ENCODE measurements at places on chromosomes 5 and 9.

- DNase-seq = peak; percentile 80
Measured at GRCh38 chr9:114653556-114654159, 3.9 kb downstream of the TEX53 start.

- DNase-seq = no peak
Measured at GRCh38 chr9:110446171-110446570, 108.5 kb upstream of the TXNDC8 start.

DNA sequence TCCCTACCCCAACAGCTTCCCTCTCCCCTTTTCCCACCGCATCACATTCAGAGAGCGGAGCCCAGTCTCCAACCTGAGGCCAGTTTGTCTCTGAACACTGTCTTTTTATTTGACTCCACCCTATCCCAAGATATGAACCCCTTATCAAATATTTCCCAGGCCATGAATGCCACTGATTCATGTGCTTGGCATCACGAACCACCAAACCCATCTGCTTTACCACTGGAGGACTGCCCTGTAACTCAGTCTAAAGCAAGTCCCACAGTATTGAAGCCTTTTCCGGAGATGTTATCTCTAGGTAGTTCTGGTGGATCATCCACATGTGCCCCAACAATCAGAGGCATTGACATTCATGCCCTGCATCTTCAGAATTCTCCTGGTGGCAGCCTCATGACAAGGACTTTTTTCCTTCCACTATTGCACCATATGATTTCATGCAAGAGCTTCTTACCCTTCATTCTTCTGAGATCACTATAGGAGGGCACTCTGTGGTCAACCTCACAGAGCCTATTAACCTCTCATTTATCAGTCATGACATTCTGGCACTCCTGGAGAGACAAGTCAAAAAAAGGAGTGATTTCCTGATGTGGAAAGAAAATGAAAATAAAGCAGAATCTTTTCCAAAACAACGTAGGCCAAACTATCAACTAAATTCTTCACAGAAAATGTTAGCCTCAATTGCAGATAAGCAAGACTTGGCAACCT lies 12.3 kb upstream of the SPATA31D4 start:
- DNase-seq = peak; percentile 14

DNA sequence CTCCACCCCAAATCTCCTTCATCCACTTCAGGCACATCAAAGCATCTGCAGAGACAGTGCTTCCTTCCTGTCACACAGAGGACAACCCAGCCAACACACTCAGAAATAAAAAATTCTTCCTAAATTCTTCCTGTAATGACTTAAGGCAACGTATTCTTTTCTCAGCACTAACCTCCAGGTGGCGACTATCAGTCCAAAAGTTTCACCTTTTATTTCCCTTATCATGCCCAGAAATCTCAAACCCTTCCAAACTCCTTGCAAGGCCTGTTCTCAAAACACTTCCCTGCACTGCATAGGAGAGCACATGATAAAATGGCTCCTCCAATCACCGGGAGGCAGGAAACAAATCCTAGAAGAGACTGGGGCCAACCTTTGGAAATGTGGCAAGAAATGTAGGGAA lies 35.1 kb downstream of the SLIT3 start:
- no peak for DNase-seq

DNA sequence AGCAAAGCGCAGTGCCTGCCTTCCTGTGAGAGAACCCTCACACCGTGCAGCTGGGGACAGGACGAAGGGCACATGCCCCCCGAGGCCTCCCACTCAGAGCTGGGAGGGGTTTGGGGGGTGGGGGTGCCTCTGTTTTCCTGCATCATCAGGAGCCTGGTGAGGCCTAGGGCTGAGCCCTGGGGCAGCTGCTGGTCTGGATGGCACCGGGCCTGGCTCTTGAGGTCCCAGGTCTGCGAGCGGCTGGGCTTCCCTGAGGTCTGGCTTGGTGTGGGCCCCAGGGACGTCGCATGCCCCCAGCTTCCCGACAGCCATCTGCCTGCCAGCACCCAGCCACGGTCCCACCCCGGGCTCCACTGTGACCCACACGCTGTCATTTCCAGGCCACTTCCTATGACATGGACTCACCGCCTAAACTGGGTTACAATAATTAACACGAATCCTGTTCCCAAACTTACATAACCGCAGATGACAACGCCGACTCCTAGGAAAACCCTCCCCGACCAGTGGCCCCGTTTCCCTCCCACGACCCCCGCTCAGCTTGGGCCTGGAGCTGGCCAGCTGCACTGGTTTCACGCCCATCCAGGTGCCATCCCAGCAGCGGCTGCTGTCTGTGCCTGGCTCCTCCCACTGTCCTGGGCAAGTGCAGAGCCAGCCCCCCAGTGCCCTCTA lies 8.7 kb downstream of the NACC2 start:
- DNase-seq = no peak

GRCh38 chr9:1388216-1388615 lies 338.1 kb downstream of the DMRT2 start:
- no peak for DNase-seq

GRCh38 chr5:177307544-177308363 lies 3.9 kb downstream of the MXD3 start:
- no peak for DNase-seq

- no peak for DNase-seq
Measured at GRCh38 chr9:109591691-109592090, 93.6 kb upstream of the PTPN3 start.

DNA sequence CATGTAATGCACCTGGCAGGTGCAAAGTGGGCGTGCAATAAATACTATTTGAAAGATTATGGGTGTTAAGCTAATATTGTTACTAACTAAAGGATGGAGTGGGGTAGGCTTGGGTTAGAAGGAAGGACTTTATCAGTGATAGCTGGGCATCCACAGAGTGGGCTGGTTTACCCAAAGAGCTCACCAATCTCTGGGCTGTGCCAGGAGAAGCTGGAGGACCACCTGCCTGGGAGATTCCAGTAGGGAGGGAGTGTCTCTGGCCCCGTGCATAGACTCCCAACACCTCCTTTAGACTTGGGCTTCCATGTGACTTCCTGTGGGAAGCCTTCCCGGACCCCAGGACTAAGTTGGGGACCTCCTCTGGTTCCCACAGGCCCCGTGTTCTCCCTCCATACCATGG lies 5.6 kb upstream of the URM1 start:
- DNase-seq = no peak

- no peak for DNase-seq
Measured at GRCh38 chr5:156076912-156077311, 250.1 kb upstream of the SGCD start.

- no peak for DNase-seq
Measured at GRCh38 chr5:151679421-151680155, 7.1 kb downstream of the SPARC start.

DNA sequence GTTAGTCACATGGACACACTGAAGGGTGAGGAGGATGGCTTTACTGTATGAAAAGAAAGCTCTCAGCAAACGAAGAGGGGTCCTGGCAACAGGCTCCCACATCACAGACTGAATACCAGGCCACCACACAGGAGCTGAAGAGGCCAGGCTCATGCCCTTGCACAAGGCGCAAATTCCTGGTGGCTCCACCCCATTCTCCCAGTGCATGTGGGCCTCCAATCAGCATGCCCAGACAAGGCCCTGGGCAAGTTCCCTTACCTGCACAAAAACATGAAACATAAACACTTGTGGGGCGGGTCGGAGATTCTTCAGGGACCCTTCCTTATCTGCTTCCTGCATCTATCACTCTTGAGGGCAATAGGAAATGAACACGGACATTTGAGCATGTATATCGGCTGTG lies 935.8 kb upstream of the EDIL3 start:
- DNase-seq = no peak

GRCh38 chr5:122195802-122196394 lies 66.6 kb downstream of the ZNF474 start:
- DNase-seq = peak; percentile 68

Data from fibroblast of upper back skin (primary cell).